ENCODE measurements at places on chromosomes 1 and 21.

DNA sequence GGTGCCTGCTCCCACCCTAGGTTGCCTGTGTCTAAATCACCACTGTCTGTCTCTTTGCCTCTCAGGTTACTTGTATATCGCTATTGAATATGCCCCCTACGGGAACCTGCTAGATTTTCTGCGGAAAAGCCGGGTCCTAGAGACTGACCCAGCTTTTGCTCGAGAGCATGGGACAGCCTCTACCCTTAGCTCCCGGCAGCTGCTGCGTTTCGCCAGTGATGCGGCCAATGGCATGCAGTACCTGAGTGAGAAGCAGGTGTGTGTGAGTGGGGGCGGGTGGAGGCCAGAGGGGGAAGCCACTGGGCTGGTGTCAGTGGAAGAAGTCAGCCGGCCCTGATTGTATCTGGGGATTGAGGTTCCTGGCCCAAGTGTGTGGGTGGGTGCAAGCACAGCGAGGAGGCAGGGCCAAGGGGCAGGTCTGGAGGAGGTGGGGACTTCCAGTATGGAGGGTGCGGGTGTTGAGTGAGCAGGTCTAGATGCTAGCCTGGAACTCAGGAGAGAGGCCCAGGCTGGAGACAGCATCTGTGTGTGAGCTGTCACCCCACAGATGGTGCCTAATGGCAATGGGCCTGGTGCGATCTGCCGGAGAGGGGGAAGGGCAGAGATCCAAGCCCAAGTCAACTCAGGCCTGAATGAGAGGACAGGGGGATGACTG is 17.2 kb downstream of the TIE1 start:
- no peak for DNase-seq

DNA sequence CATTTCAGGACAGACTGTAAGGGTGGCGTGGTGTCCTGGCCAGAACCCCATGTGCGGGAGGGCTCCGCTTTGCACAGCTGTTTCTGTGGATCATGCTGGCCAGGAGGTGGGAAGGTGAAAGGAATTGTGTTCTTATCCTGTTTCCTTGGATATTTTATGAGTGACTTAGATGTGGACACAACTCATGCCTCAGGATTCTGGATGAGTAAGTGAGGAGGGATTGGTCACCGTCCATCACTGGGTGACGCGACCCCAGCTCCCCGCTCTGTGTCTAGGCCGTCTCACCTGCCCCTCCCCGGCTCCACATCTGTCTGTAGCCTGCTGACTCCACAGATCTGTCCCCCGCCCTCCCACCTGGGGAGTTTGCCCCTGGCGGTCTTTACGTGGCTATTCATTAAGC is 48.8 kb downstream of the PIK3CD start:
- DNase-seq, result no peak

- no peak for DNase-seq
Measured at GRCh38 chr1:173410794-173411236, 66.3 kb upstream of the PRDX6 start.

DNA sequence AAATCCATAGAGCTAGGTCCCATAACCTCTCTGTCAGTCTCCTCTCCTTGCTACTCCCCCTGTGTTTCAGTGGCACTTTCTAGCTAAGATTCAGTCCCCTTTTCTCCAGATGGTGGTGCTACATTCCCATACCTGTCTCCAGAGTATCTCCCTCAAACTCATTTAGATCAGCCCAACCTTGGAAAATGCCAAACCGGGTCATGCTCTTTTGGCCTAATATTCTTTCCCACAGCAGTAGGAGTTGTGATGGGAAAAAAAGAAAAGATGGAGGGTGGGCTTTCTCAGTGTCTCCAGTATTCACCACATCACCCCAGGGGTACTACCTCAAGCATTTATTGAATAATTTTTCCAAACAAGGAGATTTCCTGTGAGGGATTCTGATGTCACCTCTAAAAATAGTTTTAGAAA is 3.2 kb upstream of the RXFP4 start:
- DNase-seq, result peak; percentile 74

GRCh38 chr1:22876359-22877111 is 96.1 kb downstream of the LACTBL1 start:
- no peak for DNase-seq

Measured in HAP-1 (cell line).